ENCODE measurements at places on chromosomes 2 and 18. TPM values are rescaled to one million over a fixed set of nuclear protein-coding genes. Genes with fewer than 3 reads are reported as not detected.

SFT2D3 gene
- 12.4 TPM for total RNA-seq

DNA sequence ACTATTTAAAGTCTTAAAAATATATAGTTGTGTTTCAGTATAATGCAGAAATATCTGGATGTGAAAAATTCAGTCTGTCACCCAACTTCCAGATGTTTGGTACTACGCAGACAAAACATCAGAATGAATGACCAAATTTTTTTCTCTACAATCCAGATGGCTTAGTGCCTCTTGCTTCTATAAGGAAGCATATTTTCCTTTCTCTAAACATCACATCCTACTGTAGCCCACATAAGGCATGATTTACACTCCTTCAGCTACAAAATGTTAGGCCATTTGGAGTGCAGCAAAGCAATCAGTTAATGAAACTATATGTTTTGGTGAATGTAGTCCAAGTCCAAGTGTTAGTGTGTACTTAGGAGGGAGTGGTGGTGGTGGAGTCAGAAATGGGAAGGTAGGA lies 162.9 kb upstream of the SIX2 start:
- no peak for DNase-seq
- H3K36me3 ChIP-seq, result no peaks in the 10 kb centered on the region

DNA sequence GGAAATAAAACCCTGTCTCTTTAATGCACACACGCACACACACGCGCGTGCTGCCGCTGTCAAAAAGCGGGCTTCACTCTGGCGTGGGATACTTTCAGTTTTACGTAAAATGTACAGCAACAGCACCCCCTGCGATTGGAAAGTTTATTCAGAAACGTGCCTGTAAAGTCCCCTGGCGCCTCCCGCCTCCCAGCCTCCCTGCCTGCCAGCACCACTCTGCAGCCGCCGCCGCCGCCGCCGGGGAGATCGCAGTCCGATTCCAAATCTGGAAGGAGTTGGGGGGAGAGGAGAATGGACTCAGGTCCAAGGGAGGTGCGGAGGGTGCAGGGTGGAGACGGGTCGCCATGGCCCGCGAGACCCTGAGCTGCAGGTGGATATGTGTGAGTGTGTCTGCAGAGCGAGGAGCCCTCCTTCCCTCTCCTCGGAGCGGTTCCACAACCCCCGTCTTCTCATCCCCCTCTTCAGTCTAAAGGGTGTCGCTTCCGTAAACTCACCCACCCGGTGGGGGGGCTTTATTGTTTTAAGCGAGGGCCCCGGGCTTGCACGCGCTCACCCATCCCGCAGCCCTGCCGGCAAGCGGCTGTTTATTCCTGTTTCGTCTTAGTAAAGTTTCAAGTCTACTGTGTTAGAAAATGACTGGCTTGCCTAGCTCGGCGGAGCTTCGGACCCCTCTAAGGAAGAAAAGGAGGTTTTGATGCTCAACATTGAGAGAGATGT lies 1.8 kb upstream of the BCL11A start:
- H3K27me3 ChIP-seq, result no peaks in the 10 kb centered on the region
- H3K36me3 ChIP-seq, result no peaks in the 10 kb centered on the region
- H3K27ac ChIP-seq, result peak overlapping the region; percentile 83
- no peaks in the 10 kb centered on the region for H3K4me1 ChIP-seq

DNA sequence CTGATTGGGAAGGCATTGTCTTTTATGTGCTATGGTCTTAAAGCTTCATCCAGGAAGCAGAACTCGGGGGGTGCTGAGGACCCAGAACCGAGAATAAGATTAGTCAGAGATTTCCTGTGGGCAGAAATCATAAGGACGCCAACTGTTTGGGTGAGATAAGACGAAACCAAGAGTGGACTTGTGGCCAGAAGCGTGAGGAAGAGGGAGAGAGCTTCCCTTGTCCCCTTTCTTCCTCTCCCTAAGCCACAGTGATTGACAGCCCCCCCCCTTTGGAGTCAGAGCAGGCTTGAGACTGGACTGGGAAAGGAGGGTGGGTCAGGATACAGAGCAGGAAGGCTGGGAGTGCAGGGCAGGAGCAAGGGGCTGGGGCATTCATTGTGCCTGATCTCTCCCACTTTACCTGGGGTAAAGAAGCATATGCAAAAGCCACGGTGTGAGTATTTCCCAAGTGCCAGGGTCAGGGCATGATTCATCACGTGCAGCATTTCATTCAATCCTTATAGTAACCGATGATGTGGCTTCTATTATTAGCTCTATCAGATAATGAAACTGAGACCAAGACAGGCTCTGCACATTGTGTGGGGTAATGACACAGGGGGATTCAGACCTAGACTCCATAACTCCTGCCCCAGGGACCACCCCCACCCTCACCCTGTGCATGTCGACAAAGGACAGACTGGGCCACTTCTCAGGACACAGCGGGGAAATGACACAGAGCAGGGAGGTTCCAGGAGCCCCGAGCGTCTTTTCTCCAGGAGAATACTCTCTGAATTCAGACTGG lies 3.0 kb upstream of the IL1RN start:
- no peaks in the 10 kb centered on the region for H3K27me3 ChIP-seq
- no peak for DNase-seq
- no peak overlapping the region for H3K4me3 ChIP-seq
- no peaks in the 10 kb centered on the region for H3K36me3 ChIP-seq
- no peak overlapping the region for H3K27ac ChIP-seq
